ENCODE measurements at places on chromosomes 6 and 20.

GRCh38 chr6:154458565-154459470 is 51.7 kb downstream of the CNKSR3 start:
- no peak for DNase-seq

- no peak for DNase-seq
Observed at GRCh38 chr6:154615483-154616025, 105.1 kb upstream of the CNKSR3 start.

DNA sequence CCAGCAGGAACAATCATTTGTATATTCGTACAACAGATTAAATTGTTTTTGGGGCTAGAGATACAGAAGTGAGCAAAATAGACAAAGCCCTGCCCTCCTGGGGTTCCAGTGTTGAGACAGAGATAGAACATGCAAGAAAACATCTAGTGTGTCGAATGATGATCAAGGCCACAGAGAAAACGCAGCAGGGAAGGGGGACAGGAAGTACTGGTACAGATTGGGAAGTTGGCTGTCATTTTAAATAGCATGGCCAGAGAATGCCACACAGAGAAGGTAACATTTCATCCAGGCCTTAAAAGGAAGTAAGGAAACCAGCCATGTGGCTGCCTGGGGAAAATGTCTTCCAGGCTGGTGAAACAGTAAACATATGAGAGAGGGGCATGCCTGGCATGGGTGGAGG is 202.6 kb upstream of the MYLIP start:
- DNase-seq, result no peak

- DNase-seq, result no peak
Observed at GRCh38 chr20:8938532-8938931, 130.4 kb upstream of the PLCB4 start.

GRCh38 chr20:31691646-31692275 is 30.9 kb downstream of the BCL2L1 start:
- DNase-seq, result no peak

Measured in keratinocyte (primary cell).